RKO (cell line): ENCODE measurements at places on chromosomes 5 and 9.

- no peak for DNase-seq
These were observed 2.5 kb downstream of the TJP2 start for GRCh38 chr9:69176471-69177171.

DNA sequence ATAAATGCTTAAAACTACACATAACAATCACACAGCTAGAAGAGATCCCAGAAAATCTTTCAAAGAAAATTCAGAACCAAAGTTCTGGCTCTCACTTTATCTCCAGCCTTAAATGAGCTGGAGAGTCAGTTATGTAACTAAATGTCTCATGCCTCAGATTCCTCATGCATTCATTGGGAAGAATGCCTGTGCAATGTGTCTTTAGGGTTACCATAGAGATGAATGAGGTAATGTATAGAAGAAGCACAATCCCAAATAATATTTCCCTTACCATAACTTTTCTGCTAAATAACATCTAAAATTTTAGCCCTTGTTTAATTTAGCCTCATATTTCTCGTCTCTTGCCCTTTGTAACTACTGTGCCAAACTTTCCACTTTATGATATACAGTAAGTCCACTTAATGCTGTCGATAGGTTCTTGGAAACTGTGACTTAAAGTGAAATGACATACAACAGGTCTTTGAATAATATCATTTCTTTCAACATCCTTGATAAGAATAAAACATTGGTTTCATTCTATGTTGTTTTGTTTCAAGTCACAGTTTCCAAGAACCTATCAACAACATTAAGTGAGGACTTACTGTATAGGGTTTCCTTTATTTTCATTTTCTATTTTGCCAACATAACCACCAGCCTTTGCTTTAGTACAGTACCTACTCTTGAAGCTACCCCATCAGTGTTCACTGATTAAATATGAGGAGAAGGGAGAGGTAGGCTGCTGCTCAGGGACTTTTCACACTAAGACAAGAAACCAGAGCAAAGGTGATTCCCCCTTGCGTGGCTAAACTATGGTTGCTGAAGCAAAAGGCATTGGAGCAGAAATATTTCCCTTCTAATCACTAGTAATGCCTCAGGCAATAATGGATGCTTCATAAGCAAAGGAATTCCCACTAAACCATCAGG is 295.7 kb upstream of the PTGER4 start:
- no peak for DNase-seq

DNA sequence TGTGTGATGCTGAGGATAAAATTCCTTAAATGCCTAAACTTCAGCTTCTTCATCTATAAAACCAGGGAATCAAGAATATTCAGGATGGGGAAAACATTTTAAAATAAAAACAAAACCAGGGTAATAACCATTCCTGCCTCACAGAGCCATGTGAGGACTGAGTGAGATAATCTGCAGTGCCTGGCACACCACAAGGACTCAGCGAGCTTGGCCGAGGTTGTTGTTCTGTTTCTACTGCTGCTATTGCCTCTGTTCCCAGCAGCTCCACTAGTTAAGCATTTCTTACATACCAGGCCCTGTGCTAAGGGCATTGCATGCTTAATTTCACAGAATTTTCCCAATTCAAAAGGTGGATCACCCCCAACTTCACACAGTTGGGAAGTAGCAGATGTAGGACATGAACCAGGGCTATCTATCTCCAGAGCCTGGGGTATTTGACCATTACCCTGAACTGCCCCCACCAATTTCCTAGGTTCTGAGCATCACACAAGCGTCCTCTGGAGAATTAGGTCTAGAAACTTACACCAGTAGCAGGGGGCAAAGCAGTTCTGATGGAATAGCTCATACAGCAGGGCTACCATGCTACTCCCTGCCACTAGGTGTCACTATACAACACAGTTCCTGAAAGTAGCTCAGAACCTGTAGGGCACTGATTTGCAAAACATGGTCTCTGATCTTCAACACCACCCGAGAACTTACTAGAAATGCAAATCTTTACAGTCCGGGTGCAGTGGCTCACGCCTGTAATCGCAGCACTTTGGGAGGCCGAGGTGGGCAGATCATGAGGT is 74.3 kb downstream of the LRSAM1 start:
- peak; percentile 76 for DNase-seq

GRCh38 chr5:124039410-124039809 is 527.4 kb downstream of the CSNK1G3 start:
- no peak for DNase-seq

DNA sequence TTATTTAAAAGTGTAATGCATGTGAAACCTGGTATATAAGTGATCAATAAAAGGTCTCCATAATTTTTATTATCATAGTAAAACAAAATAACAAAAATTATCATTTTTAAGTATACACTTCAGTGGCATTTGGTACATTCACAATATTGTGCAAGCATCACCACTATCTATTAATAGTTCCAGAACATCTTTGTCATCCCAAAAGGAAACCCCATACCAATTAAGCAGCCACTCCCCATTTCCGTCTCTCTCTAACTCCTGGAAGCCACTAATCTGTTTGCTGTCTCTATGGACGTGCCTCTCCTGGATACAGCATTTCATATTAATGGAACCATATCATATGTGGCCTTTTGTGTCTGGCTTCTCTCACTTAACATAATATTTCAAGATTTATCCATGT is 7.6 kb downstream of the OLFML2A start:
- DNase-seq, result no peak

DNA sequence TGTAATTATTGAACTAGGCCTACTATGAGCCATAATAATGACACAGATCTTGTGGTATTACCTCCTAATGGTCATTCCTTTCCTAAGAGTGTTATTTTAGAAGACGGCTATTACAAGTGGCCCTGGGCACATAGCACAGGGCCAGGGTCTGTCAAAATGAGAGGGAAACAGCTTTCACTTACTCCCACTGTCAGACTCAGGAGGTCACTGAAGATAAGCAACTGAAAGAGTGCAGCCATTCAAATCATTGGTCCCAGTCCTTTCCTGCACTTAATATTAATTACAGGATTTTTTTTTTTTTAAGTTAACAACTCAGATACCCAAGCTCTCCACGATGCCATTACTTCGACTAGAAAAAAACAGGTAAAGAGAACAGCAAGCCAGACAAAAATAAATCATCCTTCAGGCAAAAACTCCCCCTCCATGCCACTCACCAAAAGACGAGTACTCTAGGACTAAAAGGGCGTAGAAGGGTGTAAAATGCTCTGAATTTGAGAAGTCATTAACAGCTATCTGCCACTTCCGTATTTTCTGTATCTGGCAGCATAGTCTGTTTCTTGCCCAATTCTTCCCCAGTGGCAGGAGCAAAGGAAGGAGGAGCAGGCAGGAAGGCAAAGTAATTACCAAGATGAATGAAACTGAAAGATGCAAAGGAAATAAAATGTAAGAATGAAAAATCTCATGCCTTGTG is 87.4 kb downstream of the ZNF608 start:
- no peak for DNase-seq
